Fibroblast of lung (primary cell): ENCODE measurements at places on chromosomes 12 and 14. TPM values are rescaled to one million over a fixed set of nuclear protein-coding genes. Genes with fewer than 3 reads are reported as not detected.

Gene MRPS35
- 47.5 and 52.5 TPM in 2 replicates for total RNA-seq

Gene SLC4A8
- total RNA-seq, result 3.3 and 7.3 TPM in 2 replicates

Gene HOXC9
- total RNA-seq, result 0.26 TPM in 1 of 2 replicates, not detected in the other

Gene TAS2R20
- total RNA-seq, result 2.1 and 3.3 TPM in 2 replicates

Gene TSPAN19
- total RNA-seq, result not detected in 2 replicates

Gene DIO3
- 0.17 and 1.0 TPM in 2 replicates for total RNA-seq

Gene CFAP54
- total RNA-seq, result 5.1 and 7.1 TPM in 2 replicates

Gene SLC6A15
- 0.77 and 0.99 TPM in 2 replicates for total RNA-seq

Gene TAS2R50
- 1.3 and 2.3 TPM in 2 replicates for total RNA-seq
